ENCODE measurements at places on chromosomes 5 and 9.

DNA sequence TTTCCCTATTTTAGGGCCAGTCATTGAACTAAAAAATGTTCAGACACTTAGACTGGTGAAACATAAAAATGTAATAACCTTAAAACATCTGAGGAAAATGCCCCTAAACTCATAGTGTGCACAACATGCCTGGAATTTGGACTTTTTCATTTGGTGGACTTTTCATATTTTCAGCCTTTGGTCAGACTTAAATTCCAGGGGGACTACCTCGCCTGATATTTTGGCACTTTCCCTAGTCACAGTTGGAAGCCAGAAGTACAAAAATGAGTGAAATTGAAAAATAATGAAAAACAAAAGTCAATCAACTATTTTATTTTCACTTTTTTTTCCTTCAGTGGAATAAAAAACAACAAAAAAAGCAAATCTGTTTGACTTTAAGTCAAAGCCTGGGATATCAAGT lies 256.2 kb downstream of the ACTL7B start:
- no peak for DNase-seq

GRCh38 chr5:23042226-23042625 lies 189.1 kb upstream of the CDH12 start:
- no peak for DNase-seq

DNA sequence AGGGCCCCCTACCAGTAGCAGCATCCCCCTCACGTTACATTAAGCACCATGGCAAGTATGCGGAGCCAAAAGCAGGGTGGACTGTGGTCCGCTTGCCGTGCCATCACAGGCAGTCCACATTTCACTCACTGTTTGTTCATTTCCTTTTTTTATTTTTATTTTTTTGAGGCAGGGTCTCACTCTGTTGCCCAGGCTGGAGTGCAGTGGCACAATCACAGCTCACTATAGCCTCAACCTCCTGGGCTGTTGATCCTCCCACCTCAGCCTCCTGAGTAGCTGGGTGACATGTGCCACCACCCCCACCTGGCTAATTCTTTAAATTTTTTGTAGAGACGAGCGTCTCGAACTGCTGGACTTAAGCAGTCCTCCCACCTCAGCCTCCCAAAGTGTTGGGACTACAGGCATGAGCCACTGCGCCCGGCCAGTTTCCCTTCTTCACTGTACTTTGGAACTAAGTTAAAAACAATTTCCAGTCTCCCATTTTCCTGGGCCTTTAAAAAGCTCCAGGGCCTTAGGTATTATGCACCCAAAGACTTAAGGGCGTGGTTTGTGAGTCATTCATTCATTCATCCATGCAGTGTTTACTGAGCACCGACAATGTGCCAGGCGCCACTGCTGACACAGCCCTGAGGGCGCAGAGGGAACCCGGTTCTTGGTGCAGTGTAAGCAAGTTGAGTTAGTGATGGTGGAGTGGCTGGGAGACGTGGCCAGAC lies 19.9 kb downstream of the PRRX2 start:
- DNase-seq, result no peak

GRCh38 chr5:103929338-103930013 lies 366.9 kb upstream of the NUDT12 start:
- no peak for DNase-seq

GRCh38 chr9:7491641-7492040 lies 307.9 kb downstream of the DMAC1 start:
- no peak for DNase-seq

- no peak for DNase-seq
Observed at GRCh38 chr9:122127396-122127798, 32.2 kb downstream of the NDUFA8 start.

- DNase-seq, result no peak
Observed at GRCh38 chr5:68648944-68649857, 433.6 kb downstream of the PIK3R1 start.

DNA sequence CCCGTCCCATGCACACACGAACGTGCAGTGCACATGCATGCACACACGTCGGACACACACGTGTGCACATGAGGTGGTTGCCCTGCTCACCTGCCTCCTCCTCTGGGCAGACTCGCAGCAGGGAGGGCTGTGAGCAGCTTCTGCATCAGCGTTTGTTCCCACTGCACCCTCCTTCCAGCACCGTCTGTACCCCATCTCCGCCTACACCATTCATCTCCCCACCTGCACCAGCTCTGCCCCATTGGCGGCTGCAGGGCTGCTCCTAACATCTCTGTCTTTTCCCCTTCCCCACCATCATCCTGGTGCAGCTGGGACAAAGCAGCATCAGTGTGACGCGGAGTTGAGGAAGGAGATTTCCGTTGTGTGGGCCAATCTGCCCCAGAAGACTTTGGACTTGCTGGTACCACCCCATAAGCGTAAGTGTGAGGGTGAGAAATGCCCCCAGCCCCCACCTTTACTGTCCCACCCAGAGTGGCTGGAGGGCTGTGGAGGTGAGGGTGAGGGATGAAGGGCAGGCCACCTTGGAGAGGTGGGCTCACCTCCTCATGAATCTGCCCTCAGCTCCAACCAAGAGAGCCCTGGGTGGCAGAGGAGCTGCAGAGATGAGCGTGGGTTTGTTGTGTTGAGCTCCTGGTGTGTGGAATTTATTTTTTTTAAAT lies 234.6 kb downstream of the CACNA1B start:
- DNase-seq, result no peak

DNA sequence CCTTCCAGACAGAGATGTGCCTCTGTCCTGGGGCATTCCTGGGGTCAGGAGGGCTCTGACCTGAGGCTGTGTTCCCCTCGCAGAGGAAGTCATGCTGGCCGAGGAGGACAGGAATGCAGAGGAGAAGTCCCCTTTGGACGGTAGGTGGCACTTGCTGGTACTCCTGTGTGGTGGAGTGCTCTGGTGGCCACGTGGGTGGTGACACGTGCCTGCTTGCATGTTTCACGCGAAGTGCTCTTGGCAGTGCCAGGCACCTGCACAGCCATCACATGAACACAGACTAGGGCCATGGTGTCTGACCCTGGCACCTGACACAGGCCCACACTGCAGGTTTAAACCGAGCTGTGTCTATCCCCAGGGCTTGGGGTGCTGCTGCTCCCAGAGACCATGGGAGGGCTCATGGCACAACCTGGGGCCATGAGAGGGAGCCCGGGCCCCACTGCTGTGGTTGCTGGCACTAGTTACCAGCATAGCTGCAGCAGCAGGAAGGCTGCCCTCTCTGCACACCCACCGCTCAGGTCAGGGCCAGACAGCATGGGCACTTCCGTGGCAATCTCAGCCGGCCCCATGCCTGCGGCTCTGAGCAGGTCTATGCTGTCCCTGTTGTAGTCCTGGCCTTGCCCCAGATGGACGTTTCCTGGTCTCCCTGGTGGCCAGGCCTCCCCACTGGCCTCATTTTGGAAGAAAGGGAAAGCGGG lies 79.3 kb downstream of the CACNA1B start:
- no peak for DNase-seq

- DNase-seq, result no peak
Observed at GRCh38 chr5:129609710-129610109, 138.2 kb upstream of the MINAR2 start.

- peak; percentile 50 for DNase-seq
Observed at GRCh38 chr5:133612249-133612860, at the start of gene FSTL4. Gene FSTL4 (minus strand): TSS chr5:133612541.

DNA sequence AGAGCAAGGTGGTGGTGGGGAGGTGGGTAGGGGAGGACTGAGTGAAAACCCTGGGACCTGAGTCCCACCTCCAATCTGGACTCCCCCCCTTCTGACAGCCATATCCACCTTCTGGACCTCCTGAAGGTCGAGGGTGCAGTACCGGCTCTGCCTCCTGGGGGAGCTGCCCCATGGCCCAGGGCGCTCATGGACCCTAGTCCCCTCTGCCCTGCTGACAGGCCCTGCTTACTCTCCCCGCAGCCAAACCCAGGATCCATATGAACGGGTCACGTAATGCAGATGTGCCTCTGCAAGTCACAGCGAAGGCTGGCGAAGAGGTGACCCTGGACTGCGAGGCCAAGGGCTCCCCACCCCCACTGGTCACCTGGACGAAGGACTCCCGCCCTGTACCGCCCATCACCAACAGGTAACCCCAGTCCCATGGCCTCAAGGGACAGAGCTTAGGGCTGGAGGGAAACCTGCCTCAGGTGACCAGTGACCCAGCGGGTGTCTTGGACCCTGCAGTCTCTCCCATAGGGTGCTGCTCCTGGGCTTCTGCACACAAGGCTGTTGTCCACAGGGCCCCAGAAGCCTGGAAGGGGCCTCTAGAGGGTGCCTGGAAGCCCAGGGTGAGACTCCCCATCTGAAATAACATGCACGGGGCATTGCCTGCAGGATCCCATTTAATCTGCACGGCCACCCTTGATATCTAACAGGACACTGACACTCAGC lies 61.7 kb downstream of the HMCN2 start:
- no peak for DNase-seq

GRCh38 chr9:70390933-70391341 lies 23.5 kb downstream of the KLF9 start:
- no peak for DNase-seq

- no peak for DNase-seq
Observed at GRCh38 chr9:3827175-3827574, 301.4 kb upstream of the RFX3 start.

GRCh38 chr5:13632676-13633075 lies 311.8 kb downstream of the DNAH5 start:
- DNase-seq, result no peak

DNA sequence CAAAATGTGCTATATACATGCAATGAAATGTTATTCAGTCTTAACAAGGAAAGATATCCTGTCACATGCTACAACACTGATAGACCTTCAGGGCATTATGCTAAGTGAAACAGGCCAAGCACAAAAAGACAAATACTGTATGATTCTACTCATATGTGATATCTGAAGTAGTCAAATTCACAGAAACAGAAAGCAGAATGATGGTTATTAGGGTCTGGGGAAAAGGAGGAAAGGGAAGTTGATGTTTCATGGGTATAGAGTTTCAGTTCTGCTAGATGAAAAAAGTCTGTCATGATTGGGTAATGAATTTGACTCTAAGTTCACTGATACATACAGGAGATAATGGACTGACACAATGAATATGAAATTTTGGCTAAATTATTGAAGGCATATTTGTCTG lies 11.2 kb upstream of the RIC1 start:
- no peak for DNase-seq

GRCh38 chr5:17004441-17005106 lies 68.5 kb upstream of the MYO10 start:
- DNase-seq, result no peak

- DNase-seq, result no peak
Observed at GRCh38 chr9:76737154-76737902, 26.9 kb upstream of the PCA3 start.

DNA sequence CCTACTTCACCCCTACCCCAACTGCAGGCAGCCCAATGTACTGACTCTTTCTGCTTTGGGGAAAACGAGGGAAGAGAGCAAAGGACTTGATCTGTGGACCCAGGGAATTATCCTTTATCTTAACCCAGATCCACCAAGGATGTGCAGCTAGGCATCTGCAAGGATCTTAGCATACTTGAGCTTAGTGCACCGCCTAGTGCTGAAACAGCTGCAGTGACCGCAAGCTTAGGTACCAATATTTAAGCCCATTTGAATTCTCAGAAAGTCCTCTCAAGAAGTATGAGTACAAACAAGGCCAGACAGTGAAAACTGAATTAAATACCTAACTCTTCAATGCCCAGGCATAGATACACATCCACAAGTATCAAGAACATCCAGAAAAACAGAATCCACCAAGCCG lies 576.7 kb upstream of the ADAMTS16 start:
- DNase-seq, result no peak

GRCh38 chr5:141208478-141208877 lies at the start of gene PCDHB12:
Gene PCDHB12 (plus strand): TSS chr5:141208719. CDS start chr5:141208908, 189 bp downstream.
- DNase-seq, result no peak
